HFFc6 (cell line): ENCODE measurements at places on chromosomes 6 and 20.

- no peak for DNase-seq
Observed at GRCh38 chr6:113668641-113669408, 188.3 kb upstream of the MARCKS start.

GRCh38 chr20:22825076-22825475 is 210.0 kb upstream of the SSTR4 start:
- DNase-seq, result no peak

- peak; percentile 5 for DNase-seq
Observed at GRCh38 chr20:44209686-44210405, 725 bp downstream of the OSER1 start.

DNA sequence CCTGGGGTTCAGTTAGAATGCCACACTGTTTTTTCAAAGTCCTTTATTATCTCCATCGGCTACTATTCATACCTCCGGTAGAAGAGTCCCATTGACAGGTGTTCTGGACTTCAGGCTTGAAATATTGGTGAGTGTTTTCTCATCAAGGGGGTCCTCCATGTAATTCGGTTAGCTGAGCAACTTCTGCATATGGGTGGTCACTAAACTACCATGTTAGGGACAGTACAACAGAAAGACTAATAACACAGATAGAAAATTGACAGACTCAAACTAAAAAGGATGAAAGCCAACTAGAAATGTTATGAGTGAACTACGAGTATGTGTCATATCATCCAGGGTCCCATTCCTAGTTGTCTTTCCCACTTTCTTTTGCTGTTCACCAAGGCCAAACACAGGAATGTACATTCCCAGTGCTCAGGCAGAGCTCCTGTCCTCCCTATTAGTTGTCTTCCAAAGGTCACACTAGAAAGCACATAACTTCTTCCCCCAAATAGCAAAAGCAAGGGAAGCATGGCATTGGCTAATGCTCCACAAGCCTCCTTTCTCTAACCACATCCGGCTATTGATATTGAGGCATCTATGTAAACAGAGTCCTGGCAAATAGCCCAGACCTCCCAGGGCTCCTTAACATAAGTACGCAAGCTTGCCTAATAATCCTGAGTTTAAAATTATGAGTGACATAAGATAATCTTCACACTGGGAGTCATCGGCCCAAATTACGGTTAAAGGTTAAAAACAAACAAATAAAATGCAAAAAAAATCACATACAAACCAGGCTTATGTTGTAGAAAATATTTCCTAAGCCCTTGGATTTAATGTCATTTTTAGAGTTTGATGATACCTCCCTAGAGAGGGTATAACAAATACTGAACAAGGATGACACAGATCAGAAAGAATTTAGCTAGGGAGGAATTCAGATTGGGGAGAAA is 13.2 kb downstream of the CCN2 start:
- peak; percentile 69 for DNase-seq

GRCh38 chr6:13841936-13842335 is 27.6 kb upstream of the MCUR1 start:
- no peak for DNase-seq

- peak; percentile 56 for DNase-seq
Observed at GRCh38 chr6:17493286-17493685, 99.9 kb downstream of the CAP2 start.

- no peak for DNase-seq
Observed at GRCh38 chr6:156345700-156346099, 431.5 kb upstream of the ARID1B start.

DNA sequence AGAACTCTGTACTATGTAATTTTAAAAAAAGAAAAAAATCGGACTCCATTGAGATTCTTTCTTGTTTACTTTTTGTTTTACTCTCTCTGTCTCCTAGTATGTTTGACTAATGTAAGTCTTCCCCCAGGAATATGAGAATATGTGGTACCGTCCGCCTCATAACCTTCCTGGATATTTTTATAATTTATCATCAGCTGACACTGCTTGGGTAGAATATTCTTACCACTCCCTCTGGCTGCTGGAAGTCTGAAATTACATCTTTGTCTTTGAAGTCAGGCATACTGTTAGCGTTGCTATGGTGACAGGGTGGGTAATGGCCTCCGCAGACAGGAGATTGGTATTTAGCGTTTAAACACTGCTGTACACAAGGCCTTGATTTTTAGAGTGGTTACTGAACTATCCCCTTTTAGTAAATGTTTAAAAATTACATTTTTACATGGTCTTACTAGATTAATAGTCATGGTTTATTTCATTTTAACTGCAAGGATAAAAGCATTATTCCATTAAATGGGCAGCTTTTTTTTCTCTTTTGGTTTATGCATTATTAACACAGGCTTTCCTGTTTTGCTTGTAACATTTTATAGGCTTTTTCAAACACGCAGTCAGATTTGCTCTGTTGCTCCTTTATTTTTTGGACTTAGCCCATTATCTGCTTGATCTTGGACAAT is 176.4 kb downstream of the ARID1B start:
- peak; percentile 99 for DNase-seq

DNA sequence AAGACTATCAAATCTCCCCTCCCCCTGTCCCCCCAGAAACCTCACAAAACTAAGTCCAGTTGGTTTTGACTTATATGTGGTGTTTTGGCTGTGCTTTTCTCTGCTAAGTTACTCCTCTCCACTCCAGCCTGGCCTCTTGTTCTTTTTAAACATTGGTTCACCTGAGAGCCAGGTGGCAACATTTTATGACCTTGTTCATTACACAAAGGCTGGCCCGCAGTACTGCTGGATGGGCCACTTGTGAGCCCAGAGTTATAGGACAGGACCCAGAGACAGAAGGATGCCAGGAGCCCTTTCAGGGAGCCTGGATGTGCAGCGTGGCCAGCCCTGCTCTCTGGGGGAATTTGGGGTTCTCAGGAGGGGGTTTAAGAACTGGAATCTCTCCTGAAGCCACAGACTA is 90.0 kb downstream of the RAMACL start:
- DNase-seq, result no peak

DNA sequence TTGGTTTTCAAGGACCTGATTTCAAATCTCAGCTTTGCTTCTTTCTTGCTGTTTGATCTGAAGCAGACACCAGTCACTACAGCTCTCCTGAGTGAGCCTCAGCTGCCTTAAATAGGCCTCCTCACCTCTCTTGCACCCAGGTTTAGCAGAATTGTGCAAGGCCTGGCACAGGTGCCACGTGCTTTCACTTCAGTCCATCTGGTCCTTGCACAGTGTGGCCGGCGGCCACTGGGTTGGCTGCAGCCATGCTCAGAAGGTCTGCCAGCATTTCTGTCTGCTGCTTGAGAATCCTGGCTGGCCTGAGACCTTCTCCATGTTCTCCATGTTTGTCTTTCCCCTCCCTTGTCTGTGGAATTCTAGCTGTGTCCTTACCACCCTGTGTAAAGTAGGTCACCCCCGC is 14.5 kb upstream of the DAAM2 start:
- DNase-seq, result no peak

GRCh38 chr6:44489910-44490604 is 102.6 kb downstream of the CDC5L start:
- peak; percentile 96 for DNase-seq

- no peak for DNase-seq
Observed at GRCh38 chr6:33076406-33076934, 680 bp downstream of the HLA-DPB1 start.

DNA sequence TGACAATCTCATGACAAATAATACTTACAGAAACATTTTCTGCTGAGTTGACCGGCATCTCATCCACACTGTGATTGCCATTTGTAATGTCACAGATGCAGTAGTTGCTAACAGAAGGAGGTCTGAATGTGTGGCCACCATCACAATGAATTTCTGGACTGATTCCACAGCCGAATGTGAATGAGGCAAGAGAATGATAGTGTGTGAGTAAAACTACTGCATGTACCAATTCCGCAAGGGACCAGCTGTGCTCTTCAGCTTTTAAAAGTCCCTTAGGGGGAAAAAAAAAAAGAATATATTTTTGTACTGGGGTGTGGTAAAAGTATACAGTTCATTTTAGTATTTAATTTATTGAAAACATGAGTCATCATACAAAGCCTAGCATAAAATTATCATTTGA is 96.2 kb downstream of the SESN1 start:
- DNase-seq, result no peak

DNA sequence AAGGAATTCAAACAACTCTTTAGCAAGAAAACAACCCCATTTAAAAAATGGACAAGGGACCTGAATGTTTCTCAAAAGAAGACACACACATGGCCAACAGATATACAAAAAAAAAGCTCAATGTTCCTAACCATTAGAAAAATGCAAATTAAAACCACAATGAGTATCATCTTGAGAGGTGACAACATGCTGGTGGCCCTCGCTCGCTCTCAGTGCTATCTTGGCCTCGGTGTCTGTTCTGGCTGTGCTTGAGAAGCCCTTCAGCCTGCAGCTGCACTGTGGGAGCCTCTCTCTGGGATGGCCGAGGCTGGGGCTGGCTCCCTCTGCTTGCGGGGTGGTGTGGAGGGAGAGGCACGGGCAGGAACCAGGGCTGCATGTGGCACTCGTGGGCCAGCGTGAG is 13.4 kb downstream of the SPINT4 start:
- no peak for DNase-seq

DNA sequence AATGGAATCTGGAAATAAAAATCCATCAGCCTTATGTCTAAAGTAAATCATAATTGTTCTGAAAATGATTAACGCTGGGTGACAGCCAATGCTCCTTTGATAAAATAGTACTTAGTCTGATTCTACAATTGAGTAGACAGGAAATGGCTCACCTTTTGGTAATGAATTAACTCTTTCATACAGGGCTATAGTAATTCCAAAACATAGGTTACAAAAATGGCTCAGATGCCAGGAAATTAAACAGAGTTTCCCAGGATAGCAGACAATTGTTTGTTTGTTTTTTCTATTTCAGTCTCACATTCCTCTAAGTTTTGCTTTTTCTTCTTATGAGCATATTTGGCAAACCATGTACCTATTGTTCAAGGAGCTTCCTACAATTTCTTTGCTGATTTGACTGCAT is 257.2 kb upstream of the EPHA7 start:
- DNase-seq, result no peak

- DNase-seq, result no peak
Observed at GRCh38 chr20:19777981-19778380, 19.9 kb downstream of the RIN2 start.

GRCh38 chr6:35174088-35174434 is 32.9 kb upstream of the TCP11 start:
- DNase-seq, result no peak

DNA sequence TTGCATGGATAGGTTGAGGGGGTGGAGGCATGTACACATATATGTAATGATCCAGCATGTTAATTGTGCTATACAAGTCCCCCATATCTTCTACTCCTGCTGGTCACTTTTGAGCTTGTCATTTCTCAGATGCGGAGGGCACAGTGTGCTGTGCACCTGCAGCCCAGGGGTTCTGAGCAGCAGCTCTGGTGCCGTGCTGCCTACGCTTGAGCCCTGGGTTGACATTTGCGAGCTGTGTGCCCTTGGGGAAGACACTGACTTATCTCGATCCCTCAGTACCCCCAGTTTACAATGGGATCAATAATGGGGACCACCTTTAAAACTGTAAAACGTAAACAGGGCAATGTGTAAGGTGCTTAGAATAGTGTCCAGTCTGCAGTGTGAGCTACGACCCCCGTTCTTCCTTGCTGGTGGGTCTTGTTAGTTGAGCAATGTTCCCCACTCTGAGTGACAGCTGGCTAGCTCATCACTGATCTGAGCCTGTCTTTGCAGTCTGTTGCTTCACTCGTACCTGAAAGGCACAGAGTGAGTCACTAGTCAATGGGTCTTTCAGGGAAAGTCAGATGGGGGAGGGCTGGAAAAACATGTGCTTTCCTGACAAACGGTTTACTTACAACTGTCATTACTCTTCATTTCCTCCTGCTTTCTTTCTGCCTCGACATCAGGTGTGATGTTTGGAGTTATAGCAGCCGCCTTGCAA is 91.7 kb downstream of the SLC2A10 start:
- DNase-seq, result no peak

DNA sequence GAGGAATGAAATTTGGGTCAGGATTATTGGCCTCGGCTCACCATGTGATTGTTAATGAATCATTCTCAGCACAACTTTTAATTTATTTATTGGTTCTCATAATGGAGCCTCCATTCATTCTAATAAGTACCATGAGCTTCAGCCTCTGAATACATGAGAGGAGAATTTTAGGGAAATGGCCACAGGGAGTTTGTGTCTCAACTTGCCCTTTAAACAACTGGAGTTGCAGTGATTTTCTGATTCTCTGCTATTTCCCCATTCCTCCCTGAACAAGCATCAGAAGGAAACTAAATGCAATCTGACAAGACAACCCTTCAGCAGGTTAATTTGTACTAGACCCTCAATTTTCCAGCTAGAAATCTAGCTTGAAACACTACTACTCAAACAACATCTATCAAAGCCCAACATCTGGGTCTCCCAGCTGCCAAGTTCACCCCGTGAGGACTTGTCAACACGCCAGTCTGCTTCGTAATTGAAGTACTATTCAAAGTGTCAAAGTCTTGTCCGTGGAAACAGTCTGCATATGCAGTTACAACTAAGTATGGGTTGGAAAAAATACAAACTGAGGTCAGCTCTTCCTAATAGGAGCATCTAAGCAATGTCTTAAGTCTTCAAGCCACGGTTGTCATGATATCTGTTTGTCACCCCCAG is 235.4 kb downstream of the CDH4 start:
- DNase-seq, result no peak

DNA sequence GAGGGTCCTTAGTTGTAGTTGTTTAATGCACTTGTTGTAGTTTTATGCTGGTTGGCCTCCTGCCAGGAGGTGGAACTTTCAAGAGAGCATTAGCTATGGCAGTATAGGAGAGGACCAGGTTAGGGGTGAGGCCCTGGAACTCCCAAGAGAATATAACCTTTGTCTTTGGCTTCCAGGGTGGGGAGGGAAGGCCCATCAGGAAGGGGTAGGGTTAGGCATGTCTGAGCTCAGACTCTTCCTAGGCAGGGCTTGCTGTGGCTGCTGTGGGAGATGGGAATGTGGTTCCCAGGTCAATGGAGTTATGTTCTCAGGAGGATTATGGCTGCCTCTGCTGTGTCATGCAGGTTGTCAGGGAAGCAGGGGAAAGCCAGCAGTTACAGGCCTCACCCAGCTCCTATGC is 20.0 kb upstream of the GABRR1 start:
- DNase-seq, result no peak

DNA sequence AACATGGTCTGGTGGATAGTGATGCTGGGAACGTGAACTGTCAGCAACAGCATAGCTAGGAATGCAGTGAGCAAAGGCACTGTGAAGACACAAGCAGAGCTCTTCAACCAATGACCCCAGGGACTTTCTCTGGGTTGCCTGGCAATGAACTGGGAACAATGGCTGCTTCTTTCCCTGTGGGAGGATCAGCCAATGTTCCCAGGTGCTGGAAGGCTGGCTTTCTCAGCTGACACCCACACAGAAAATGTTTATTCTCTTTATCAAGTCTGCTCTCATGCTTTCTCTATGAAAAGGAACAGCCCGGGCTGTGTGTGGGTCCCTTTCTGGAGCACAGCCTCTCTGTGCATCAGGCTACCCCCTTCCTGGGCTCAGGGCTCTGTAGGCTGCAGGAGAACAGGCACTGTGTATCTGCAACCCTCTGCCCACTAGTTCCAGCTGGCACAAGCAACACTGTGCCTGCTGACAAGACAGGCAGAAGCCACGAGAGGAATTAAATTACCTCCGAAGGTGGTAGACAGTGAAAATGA is 54.2 kb downstream of the HFE start:
- no peak for DNase-seq
